ENCODE measurements at places on chromosomes 1 and 21.
A peak's percentile ranks its signal among the peaks of the same experiment; 100 is the strongest.

GRCh38 chr1:101003012-101003650, 22.5 kb downstream of the DPH5 start:
- DNase-seq: no peak

DNA sequence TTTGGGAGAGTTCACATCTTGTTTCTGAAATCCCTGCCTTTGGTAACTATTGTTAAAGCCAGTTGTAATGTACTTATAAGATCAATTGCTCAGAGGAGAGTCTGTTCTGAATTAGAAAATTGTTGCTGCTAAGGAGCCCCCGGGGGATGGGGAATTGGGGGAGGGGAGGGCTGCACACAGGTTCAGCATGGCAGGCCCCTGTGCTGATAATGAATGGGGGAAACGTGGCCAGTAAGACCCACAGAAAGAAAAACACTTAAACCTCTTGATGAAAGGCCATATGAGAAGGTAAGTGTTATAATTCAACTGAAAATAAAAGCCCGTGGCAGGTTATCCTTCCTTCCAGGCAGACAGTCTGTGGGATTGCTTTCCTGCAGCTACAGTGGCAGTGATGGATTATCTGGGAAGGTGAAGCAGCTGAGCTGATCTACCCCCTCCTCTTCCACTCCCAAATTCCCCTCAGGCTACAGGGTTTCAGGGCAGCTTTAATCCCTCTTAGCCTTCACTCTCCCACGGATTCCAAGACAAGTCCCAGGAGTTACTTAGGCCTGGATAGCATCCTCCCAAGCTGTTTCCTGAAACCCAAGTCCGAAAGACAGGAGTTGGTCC, 398.8 kb downstream of the TBX15 start:
- no peak for DNase-seq

GRCh38 chr1:221234791-221235190, 355.5 kb downstream of the HLX start:
- no peak for DNase-seq

- DNase-seq: no peak
Measured at GRCh38 chr1:150944856-150945255, 18.7 kb downstream of the SETDB1 start.

DNA sequence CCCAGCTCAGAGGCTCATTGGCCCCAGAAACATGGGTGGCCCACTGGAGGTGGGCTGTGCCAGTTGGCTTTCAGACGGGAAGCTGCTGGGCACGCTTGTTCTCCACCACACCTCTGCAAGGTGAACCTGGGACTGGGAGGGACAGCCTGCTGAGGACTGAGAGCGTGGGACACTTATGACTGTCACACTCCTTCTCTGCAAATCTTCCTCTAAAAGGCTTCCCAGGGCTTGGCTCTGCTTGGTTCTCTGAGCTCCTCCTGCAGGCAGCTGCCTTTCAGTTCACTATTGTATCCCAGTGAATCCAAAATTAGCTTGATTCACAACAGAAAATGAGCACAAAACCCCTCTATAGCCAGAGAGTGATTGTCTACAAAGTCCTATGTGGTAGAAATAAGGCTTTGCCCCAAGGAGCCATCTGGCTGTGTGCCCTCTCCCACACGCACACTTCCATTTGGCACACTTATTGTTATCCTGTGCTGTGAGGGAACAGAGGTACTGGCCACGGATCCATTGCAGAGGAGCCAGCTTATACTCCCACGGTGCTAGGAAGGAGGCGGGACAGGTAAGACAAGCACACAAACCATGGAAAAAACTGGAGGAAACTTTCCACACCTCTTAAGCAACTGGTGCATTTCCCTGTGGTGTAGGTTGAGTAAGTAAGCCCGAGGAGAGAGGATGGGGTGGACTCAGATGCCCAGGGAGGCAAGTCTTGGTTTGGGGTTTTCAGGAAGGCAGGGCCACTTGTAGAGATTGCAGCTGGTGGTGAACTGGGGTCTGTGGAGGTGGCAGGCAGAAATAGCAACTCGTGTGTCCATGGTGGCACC, 18.9 kb upstream of the BTG2 start:
- DNase-seq: no peak

- DNase-seq: no peak
Measured at GRCh38 chr1:10602936-10603335, 128.2 kb downstream of the PEX14 start.

- DNase-seq: no peak
Measured at GRCh38 chr21:29610779-29611360, 312.1 kb downstream of the BACH1 start.

GRCh38 chr1:166089804-166090203, 77.0 kb downstream of the FAM78B start:
- peak; percentile 6 for DNase-seq

DNA sequence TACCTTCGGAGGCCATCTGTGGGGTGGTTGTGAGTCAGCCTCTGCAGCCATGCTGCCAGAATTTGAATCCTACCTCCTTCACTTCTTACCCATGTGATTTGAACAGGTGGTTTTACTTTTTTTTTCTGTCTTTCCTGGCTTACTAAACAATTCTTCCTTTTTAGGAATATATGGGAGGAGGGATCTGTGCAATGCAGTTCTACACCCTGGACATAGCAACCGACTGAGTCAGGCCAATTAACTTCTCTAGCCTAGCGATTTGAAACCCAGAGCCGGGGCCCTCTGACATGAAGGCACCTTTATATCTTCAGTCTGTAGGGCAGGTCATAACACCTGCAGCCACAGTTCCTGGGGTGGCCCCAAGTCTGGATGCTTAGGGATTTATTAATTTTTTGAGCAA, 83.6 kb downstream of the ST6GALNAC3 start:
- no peak for DNase-seq

GRCh38 chr1:59520827-59521418, 224.0 kb downstream of the FGGY start:
- no peak for DNase-seq

- peak; percentile 66 for DNase-seq
Measured at GRCh38 chr1:16420424-16421118, 16.7 kb downstream of the SPATA21 start.

DNA sequence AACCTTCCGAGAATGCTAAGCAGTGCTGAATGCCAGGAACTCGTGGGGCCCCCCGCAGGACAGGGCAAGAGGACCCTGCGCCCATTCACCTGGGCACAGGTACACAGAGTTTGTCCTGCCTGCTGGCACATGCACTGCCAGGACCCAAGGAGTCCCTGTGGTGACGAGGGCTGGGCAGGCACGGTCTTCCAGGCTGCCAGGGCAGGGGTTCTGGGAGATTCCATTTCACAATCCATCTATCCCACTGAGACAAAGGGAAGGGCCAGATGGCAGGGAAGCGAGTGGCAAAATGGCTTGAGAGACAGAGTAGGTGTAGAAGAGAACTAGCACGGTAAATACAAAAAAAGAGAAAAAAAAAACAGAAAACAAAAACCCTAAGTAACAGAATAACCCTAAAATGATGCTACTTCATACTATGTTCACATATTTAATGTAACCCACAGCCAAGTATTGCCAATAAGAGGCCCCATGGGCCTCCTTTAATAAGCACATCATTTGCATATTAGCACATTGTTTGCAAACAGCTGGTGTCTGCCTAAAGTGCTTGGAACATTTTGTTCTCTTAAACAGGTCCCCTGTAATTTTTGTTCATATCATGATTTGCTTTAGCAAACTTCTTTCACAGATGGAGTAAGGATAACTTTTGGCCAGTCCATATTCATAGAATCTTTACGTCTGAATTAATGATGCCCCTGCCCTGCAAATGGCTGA, 83.8 kb downstream of the STUM start:
- no peak for DNase-seq

DNA sequence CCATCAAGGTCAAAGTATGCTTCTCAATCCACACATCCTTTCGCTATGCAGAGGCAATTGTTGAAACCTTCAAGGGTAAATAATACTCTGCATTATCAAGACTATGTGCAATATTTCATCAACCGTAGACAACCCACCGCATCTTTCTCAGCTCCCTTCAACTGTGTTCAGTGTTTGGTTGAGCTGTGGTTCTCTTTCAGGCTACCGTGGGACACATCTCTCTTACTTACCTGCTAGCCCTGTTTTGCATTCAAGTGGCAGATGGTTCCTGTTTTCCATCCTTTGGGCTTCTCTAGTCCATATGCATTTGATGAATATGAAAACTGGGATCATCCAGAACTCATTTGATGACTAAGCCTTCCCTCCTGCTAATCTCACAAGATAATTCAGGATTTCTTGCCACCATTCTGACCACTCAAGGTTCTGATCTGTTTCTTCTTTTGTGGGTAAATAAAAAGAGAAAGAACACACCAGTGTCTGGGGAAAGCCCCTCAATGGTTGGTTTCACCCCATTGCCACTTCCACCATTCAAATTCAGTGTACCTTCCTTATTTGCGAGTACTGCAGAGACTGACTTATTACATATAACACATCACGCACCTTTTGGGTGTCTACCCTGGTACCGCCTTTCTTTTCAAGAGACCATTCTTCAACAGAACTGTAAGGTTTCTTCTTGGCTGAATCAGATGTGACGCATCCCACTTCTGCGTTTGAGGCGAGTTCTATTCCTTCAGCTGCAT, 61.7 kb downstream of the BACE2 start:
- DNase-seq: no peak

GRCh38 chr21:29359718-29360117, 61.0 kb downstream of the BACH1 start:
- DNase-seq: no peak

- no peak for DNase-seq
Measured at GRCh38 chr1:203197625-203198024, 11.1 kb upstream of the CHI3L1 start.

- no peak for DNase-seq
Measured at GRCh38 chr1:7093297-7093696, 308.0 kb downstream of the CAMTA1 start.

DNA sequence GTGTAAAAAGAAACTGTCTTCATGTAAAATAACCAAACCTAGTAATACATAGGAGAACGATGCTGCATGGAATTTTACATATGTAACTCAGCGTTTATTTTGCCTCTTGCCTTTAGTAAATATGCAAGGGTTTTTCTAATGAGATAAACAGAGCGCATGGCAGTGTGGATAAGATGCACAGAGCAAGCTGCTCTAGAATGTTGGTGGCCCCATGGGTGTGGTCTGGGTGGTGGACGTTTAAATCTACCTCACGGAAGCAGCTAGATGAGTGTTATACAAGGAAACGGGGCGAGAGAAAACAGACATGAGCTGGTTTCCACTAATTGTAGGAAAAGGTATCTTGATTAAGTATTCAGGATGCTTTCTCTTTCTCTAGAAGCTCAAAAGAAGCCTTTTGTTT, 205.9 kb downstream of the DSCAM start:
- DNase-seq: no peak

GRCh38 chr1:223319398-223319797, 44.6 kb downstream of the SUSD4 start:
- DNase-seq: no peak

DNA sequence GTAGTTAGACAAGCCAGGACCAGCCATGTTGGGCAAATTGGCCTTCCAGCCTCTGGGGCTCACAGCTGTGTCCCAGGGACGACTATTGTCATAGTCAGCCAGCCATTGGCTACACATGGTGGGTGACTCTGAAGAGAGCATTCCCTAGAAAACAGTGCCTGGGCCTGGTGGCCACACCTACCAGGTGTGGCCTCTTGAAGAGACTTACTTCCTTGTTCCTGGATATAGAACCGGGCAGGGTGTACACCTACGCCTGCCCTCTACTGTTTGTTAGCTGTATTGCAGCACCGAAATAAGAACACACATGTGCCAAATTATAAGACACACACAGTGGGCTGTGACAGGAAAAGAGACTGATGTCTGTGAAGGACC, 134.6 kb upstream of the ARHGEF16 start:
- DNase-seq: peak; percentile 14

DNA sequence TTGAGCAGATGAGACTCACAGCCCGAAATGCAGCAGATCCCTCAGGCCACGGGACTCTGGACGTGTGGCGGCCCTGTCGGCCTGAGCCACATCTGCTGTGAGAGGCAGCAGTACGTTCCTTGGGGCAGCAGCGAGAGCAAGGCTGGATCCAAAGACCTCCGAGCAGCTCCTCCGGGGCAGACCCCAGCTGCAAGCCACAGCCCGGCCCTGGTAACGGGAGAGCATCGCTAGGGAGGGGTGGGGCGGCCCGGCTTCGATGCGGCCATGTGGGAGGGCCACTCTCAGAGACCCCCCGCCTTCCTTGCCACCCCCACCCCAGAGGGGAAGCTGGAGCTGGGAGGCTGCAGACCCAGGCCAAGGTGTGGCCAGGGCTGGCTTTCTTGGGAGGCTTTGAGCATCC, 17.8 kb downstream of the PRKCZ start:
- DNase-seq: no peak
